ENCODE measurements at places on chromosomes 11 and 22. TPM values are rescaled to one million over a fixed set of nuclear protein-coding genes. Genes with fewer than 3 reads are reported as not detected.

The PTGDR2 gene
- total RNA-seq, result not detected

The RAG2 gene
- total RNA-seq, result not detected

The KRTAP5-7 gene
- total RNA-seq, result not detected

The SLN gene
- not detected for total RNA-seq

GRCh38 chr11:121503051-121503450 lies 50.3 kb upstream of the SORL1-AS1 start:
- DNase-seq, result no peak

DNA sequence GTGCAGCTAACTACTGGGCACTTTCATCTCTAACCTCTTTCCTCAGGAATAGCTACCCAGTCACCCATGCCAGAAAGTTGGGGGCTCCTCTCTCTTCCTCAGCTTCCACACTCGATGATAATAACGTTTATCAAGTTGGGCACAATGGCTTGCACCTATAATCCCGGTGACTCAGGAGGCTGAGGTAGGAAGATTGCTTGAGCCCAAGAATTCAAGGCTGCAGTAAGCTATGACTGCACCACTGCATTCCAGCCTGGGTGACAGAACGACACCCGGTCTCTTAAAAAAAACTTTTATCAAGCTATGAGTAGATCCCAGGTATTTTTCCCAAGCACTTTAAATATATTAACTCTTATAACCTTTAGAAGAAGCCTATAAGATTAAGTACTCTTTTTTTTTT lies 2.0 kb downstream of the SF3A1 start:
- DNase-seq, result no peak

GRCh38 chr22:37533995-37534394 lies 14.8 kb upstream of the CARD10 start:
- DNase-seq, result peak; percentile 39

DNA sequence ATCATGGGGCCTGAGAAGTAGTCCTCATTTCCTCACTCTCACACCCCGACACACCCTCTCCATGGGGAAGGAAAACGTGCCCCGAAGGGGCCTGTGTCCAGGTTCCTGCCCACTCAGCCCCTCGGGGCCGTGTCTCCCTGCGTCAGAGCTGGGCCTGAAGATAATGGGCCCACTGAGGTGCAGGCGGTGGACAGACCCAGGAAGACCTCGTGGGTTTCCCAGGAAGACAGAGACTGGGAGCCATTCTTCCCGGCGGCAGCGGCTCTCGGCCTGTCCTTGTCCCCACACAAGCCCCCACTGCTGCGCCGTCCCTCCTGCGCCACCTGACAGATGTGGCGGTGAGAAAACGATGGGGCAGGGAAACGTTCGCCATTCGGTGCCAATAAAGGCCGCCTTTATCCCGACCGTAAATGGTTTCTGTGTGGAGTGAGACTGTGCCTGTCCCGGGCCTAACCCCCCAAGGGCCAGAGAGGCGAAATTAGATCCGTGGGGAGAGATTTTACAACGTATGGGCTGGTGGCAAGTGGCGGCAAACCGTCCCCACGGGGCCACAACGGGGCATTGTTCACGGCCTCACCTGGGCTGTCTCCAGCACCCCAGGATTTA lies 89.0 kb downstream of the CDKN1C start:
- DNase-seq, result no peak

- no peak for DNase-seq
Measured at GRCh38 chr11:134740590-134741261, 328.7 kb upstream of the B3GAT1 start.

DNA sequence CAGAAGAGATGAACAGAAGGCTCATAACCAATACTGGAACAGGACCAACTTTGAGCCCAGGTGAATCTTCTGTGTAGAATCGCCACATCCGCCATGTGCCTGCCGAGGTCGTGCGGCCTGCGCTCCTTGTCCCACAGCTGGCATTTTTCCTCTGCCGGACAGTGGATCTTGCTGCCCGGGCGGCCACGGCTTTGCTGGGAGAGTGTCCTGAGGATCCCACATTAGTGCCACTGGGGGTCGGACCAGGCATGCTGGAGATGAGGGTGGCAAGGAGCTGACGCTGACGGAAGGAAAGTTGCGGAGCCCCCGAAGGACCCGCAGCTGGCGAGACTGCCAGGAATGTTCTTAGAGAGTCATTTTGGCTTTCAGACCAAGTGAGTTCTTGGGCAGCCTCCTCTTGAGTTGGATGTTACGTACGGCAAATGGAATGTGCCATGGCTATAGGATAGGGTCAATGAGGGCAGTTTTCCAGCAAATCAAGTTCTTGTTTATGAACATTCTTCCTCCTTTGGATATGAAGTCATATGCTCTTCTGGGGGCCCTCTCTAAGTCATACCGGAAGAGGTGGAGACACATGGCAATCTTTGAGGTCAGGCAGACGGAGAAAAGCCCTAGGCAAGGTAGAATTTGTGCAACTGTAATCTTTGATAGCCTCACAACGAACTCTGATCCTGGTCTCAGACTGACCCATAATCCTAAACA lies 57.4 kb upstream of the NUP160 start:
- peak; percentile 26 for DNase-seq

DNA sequence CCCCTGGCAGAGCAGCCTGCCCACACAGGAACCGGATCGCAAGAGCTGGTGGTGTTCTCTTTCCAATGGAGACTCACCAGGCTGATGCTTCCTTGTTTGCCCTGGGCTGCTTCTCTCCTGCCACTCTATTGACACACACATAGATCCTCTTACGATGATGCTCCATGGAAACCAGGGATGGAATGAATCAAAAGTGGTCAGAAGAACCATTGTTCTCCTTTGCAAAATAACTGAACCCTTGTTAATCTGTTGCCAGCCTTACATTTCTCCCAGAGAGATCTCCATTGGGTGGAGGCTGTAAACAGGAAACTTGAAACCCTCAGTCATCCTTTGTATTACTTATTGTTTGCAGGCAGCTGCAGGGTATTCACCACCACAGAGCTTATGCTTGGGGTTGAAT lies 24.6 kb upstream of the LDLRAD3 start:
- DNase-seq, result no peak

DNA sequence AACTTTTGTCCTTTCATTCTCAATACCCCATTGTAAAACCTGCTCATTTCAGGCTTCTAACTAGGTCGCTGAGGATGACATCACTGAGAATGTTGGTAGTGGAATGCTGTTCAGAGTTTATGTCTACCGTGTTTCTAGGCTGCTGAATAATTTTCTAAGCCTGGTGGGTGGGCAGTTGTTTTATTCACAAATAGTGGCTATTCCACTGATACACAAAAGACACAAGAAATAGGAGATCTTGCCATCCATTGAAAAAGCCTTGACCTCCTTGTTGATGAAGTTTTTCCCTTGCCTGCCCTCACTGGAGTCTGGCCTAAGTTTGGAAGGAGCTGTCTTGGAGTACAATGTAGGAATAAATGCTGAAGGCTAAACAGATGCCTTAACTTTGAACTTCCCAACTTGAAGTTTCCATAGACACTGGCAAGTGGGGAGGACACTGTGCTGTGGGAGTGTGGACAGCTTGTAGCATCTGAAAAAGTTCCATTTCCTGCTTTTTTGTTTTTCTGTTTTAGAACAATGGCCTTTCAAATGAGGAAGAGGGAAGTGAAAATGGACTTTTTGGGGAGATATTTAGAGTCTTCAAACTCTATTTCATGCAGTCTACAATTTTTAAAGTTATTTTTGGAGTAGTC lies 59.2 kb downstream of the TRIM44 start:
- no peak for DNase-seq

DNA sequence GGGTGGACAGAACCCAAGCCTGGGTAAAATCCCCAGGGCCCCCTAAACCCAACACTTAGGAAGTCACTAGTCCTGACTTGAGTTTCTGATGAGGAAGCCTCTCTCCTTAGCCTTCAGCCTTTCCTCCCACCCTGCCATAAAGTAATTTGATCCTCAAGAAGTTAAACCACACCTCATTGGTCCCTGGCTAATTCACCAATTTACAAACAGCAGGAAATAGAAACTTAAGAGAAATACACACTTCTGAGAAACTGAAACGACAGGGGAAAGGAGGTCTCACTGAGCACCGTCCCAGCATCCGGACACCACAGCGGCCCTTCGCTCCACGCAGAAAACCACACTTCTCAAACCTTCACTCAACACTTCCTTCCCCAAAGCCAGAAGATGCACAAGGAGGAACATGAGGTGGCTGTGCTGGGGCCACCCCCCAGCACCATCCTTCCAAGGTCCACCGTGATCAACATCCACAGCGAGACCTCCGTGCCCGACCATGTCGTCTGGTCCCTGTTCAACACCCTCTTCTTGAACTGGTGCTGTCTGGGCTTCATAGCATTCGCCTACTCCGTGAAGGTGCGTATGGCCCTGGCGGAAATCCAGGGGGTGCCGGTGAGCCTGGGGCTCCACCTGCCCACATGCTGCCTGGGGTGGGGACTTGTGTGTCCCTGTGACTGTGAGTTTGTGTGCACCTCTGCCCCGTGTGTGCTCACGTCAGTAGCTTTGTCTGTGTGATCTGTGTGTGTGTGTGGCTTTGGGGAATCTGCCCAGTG lies at the start of gene IFITM1:
IFITM1 (plus strand) TSS at position 254 of the 767 bp plus-strand sequence; CDS start at position 385, 131 bp downstream.
- no peak for DNase-seq

DNA sequence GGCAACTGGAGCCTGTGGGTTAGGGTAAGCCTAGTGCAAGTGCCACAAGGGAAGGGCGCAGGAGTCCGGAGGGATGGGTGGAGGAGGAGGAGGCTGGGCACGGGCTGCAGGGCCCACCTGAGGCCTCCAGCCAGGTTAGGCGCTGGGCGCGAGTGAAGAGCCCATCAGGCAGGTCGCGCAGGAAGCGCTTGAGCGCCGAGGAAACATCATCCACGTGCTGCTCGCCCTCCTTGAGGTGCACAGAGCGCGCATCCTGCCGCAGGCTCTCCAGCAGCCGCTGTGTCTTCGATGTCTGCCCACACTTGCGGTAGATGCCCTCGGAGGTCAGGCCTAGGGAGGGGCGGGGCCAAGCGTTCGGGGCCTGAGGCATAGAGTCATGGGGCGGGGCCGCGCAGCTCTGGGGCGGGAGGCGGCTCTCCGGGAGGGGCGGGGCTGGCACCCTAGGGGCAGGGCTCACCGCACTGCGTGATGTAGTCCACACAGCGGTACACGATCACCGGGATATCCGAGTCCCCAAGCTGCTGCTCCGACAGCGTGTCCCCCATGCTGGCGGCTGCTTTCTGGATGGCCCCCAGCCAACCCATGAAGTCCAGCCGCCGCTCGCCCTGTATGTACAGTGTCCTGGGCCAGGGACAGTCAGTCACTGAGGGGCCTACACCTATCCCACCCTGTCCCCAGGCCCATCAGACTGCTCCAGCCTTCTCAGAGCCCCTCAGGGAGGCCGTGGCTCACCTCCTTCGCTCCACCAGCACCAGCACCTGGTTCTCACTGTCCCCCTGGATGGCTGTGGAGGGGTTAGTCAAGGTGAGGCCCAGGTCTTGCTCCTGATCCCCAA lies 22.9 kb upstream of the PDE2A start:
- DNase-seq, result no peak

DNA sequence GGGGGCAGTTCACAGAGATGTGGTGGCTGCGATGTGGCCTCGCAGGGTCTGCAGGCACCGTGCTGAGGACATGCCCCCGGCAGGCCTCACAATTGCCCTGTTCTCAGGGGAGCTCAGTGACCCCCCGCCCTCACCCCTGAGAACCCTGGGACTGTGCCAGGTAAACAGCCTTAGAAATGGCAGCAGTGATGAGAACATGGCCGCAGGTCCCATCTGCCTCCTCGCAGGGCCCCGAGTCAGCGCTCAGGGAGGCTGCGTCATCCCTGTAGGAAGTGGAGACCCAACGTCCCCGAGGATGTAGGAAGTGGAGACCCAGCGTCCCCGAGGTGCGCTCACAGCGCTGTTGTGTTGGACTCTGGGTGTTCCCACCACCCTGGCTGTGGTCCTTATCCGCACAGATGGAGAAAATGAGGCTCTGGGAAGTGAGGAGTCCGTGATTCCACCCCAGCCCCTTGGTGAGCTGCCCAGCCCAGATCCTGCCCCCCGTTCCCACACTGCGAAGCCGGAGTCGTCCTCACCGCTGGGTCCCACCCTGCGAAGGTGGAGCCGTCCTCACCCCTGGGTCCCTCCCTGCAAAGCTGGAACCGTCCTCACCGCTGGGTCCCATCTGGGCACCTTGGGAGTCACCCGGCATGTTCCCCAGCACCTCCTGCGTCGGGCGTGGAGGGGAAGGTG lies 1086.8 kb downstream of the BRD1 start:
- DNase-seq, result no peak

- DNase-seq, result no peak
Measured at GRCh38 chr11:17596711-17597110, 49.7 kb downstream of the OTOG start.

- no peak for DNase-seq
Measured at GRCh38 chr22:41780746-41781505, 19.6 kb upstream of the CCDC134 start.

DNA sequence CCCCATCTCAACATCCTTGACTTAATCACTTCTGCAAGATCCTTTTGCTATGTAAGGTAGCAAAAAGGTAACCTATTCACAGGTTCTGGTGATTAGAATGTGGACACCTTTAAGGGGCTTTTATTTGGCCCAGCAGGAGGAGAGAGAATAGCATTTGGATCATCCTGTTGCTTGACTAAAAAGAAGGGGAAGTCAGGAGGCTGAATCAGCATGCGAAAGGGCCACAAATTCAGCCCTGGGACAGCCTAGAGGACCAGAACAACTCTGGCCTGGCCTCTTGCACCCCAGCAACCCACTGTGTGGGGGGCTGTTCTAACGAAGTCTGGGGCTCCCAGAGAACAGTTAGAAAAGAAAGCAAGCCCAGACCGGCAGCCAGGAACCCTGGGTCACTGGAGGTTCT lies 3.2 kb upstream of the HMOX1 start:
- no peak for DNase-seq
